Substantia nigra (tissue), 51 donors: ENCODE measurements at places on chromosomes 3 and 15.
A peak's percentile ranks its signal among the peaks of the same experiment; 100 is the strongest.

DNA sequence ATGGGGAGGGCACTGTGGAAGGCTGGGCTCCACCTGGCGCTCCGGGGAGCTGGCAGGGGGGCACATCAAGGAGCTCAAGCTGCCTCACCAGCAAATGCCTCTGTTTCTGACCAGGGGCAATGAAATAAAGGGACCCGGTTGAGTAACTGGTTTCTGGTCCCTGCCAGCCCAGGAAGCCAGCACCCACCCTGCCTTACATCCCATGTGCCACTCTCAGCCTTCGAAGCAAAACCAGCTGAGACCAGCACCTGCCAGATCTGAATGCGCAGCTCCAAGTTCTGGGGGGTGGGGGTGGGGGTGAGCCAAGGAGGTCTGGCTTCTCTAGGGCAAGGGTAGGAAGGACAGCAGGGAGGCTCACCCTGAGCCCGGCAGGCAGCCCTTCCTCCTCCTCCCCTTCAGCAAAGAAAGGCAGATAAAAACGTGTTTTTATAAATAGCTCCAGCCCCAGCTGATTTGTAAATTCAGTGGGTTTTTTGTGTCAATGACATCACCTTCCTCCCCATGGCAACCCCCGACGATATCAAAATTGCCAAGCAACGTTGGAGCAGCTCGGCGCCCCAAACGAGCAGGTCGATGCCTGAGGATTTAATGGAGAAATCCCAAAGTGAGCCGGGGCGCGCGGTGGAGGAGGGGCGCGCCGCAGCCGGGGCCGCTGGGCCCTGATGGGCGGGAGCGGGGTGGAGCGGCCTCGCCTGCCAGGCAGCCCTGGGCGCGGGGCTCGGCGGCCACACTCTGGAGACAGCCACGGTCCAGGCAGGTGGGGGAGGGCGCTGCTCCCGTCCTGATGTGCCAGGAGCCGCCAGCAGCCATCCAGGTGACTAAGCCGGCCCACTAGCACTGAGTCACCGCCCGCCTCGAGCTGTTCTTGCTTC lies at the start of gene PAK6:
Gene PAK6, plus strand, starts transcription at position 532 of the 872 bp plus-strand sequence. CDS start 25,723 bp downstream, outside the sequence.
- no peak for DNase-seq

GRCh38 chr15:63918317-63918672 lies 84.5 kb upstream of the HERC1 start:
- DNase-seq, result no peak

- no peak for DNase-seq
These were observed 196.5 kb downstream of the KLHL25 start for GRCh38 chr15:85598219-85598618.

GRCh38 chr3:53005854-53006513 lies 39.9 kb downstream of the SFMBT1 start:
- no peak for DNase-seq

DNA sequence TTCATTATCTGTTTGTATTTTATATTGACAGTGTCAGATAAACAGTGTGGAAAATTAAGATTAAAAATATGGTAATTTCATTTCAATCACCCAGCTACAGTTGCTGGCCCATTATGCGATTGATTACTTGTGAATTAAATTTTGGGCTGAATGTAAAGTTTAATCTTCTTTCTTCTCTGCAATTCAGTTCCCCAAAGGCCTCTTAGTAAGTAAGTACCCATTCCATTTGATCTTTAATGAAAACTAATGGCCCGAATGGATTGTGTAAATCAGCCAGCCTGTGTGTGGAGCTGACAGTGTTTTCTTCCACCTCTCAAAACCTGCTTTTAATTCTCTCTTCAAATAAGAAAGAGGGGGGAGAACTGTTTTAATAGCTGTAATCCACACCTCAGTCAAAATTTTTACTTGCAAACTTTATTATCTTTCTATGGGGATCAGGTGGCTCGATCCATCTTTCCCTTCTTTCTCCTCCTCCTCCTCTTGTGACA lies 307.1 kb downstream of the IL20RB start:
- no peak for DNase-seq

DNA sequence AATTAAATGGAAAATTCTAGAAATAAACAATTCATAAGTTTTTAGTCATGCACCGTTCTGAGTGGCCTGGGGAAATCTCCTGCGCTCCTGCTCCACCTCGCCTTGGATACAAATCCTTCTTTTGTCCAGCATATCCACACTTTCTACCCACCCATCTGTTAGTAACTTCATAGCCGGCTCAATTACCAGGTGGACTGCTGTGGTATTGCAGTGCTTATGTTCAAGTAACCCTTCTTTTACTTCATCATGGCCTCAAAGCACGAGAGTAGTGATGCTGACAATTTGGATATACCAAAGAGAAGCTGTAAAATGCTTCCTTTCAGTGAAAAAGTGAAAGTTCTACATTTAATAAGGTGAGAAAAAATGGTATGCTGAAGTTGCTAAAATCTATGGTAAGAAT lies 142.3 kb upstream of the CHL1 start:
- no peak for DNase-seq

GRCh38 chr15:70788114-70789049 lies 25.0 kb upstream of the UACA start:
- DNase-seq, result no peak

GRCh38 chr3:169062501-169062900 lies 601.0 kb downstream of the MECOM start:
- DNase-seq, result no peak

DNA sequence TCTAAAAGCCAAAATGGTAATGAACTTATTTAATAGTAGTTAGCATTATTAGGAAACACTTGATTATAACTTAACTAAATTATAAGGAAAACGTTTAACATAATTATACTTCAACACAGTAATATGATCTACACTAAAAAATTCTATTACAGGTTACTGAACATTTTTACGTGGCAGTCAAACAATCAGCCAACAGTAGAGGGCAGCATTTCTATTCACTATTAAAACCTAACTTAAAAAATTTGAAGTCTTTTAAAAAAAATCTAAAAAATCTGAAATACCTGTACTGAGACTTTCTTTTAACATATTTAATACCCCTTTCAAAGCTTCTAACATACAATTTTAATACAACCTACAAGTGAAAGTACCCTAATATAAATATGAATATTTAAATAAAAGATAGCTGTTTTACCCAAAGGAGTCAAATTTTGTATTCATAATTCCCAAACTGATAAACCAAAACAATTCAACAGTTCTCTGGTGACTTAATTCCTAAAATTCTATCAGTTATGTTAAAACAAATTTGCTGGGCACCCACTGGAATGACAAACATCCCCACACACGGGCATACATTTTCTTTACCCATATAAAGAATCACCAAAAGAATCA lies 41.5 kb downstream of the DLG1 start:
- DNase-seq, result peak; percentile 12

DNA sequence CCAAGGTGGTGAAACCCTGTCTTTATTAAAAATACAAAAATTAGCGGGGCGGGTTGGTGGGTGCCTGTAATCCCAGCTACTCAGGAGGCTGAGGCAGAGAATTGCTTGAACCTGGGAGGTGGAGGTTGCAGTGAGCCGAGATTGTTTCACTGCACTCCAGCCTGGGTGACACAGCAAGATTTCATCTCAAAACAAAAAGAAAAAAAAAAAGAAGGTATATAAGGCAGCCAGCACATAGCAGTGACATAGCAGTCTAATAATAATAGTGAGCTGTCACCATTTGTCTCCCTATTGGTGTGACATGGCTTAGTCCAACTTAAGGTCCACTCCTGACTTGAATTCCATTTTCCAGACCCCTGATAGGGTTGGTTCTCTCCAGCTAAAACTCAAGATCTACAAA lies 8.8 kb upstream of the LACTB start:
- no peak for DNase-seq

DNA sequence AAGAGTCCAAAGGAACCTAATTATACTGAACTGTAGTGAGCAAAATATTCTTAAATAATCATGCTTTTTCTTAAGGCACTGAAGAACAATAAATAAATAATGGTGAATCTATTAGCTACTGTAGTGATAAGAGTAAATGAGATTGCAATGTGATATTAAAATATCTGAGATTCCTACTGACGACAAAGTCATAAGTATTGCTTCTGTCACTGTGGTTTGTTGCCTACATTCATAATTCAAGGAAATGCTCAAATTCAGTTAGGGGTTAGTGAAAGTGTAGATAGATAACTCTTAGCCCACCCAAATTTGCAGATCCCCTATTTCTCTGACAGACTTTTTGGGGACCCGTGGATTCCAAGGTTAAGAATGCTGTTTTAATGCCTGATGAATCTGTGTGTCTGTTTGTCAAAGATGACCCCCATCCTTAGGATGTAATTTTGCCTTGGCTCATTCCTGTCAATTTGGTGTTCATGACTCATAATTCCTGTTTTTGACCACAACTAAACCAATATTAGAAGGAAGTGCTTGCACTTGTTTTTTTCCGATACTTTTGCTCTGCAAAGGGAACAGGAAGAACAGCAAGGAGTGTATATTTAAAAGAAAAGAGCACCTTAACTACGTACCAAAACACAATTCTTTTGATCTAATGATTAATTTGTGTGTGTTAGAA lies 86.7 kb downstream of the MAGI1 start:
- no peak for DNase-seq

- no peak for DNase-seq
These were observed 10.9 kb downstream of the PAQR9 start for GRCh38 chr3:142952272-142953193.

DNA sequence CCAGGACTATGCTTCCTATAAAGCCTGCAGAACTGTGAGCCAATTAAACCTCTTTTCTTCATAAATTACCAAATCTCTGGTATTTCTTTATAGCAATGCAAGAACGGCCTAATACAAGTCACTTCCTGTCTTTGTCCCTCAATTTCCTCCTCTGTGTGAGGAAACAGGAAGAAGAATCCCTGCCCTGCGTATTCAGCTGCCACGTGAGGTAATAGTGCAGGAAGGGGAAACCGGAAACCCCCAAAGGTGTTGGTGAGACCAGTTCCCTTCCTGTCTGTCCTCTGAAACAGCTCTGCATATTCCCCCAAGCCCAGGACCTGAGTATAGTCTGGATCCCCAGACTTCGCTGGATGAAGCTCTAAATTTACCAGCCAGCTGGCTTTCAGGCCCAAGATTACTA lies 18.1 kb upstream of the PTPN23 start:
- no peak for DNase-seq

GRCh38 chr15:90872486-90873184 lies 4.2 kb downstream of the FURIN start:
- no peak for DNase-seq

- DNase-seq, result no peak
These were observed 220.0 kb upstream of the MLF1 start for GRCh38 chr3:158350971-158351370.

- no peak for DNase-seq
These were observed 217.8 kb upstream of the EOMES start for GRCh38 chr3:27939940-27940339.

DNA sequence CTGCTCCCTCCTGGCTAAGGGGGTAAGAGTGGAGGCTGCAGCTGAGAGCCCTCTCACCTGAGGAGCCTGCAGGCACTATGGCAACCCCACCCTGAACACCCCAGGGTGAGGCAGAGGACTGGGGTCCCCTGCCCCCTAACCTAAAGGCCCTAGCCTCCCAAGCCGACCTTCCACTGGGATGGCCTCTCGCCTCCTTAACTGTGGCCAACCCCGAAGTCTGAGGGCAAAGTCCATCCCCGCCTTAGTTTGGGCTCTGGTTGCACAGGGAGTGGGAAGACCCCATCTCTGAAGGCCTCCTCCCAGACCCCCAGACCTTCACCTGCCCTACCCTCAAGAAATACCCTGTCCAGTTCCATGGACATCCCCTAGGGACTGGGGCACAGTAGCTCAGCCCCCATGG lies 100.6 kb upstream of the PRR23E start:
- DNase-seq, result no peak

DNA sequence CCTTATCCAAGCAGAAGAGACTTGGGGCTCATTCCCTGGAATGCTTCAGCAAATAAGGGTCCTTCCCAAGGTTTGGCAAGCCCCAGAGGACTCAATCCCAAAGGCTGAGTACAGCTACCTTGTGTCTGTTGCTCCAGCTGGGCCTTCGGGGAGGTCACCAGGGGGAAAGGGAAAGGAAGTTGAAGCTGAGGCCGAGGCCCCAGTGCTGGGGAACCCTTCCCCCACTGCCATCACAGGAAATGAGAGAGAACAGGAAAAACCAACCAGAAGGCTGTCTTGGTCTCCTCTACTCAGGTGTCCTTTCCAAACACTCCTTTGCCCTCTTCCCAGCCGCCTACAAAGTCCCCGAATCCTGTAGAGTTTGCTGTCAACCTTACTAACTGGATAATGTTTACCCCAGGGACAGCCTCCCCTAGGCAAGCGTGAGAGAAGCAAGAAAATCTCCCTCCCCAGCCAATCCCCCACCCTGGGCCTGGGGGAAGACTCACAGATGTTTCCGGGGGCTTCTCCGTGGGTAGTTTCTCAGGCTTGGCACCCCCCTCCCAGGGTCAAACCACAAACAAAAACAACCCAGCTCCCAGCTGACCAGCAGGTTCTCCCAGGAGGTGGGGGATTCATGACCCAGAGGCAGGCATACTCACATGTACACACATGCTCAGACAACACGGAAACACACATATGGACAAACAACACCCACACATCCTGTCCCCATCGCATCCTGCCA lies 5.5 kb downstream of the CSRNP1 start:
- DNase-seq, result no peak

- no peak for DNase-seq
These were observed 19.3 kb upstream of the CHD2 start for GRCh38 chr15:92880796-92881195.

- DNase-seq, result no peak
These were observed 363.3 kb downstream of the SLC9A9 start for GRCh38 chr3:143484846-143485512.

- no peak for DNase-seq
These were observed 519.7 kb downstream of the FOXP1 start for GRCh38 chr3:71063773-71064290.

GRCh38 chr3:73917643-73918042 lies 292.9 kb upstream of the PDZRN3 start:
- no peak for DNase-seq

DNA sequence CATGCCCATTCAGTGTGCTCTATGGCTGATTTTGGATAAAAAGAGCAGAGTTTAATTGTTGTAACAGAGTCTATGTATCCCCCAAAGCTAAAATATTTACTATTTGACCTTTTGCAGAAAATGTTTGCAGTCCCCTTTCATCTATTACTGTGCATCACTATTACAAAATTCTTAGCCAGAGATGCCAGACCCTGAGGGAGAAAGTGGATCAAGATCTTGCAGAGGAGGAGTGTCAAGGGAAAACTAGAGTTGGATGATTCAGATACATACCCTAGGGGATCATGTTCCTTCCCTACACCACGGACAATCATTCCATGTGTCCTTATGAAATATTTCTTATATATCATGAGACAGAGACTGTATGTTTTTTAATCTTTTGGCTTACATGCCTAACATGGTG lies 68.6 kb upstream of the TPRG1 start:
- no peak for DNase-seq

GRCh38 chr15:54571576-54571975 lies 593.3 kb downstream of the UNC13C start:
- no peak for DNase-seq

- DNase-seq, result no peak
These were observed 130.8 kb downstream of the HCN4 start for GRCh38 chr15:73237910-73238309.

- DNase-seq, result no peak
These were observed 164.7 kb downstream of the SV2B start for GRCh38 chr15:91264651-91265351.

GRCh38 chr15:47794252-47794914 lies 77.1 kb downstream of the SEMA6D start:
- no peak for DNase-seq
